Upper lobe of right lung (tissue), 1 donor: ENCODE measurements at places on chromosomes 6 and 20. TPM values are rescaled to one million over a fixed set of nuclear protein-coding genes. Genes with fewer than 3 reads are reported as not detected.

Gene MOG
- total RNA-seq = not detected

Gene NRN1
- 24.4 TPM for total RNA-seq

Gene SLC24A3
- 13.1 TPM for total RNA-seq

Gene DYNLT2
- 1.2 TPM for total RNA-seq

Gene MCCD1
- total RNA-seq = not detected
